Stimulated activated CD4-positive, alpha-beta T cell treated with anti-CD3 and anti-CD28 coated beads, Interleukin-12 subunit alpha, Interleukin-12 subunit beta, amount 100 ng/mL, for 24 hours (primary cell): ENCODE measurements at places on chromosomes 2 and 18.

DNA sequence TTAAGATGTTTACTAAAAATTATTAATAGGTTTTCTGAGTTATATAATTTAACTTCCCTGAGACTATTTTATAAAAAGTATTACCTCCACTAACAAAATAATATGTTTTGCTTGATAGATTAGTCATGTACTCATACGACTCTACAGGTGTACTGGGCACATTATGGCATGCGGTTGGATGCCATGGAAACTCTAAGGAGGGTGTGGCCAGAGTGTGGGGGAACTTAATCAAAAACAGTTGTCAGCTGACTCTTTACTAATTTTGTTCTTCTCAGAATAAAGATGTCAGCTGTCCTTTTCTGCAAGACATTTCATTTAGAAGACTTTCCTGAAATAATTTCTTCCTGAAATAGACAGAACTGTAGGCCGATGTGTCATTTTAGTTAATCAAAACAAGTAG, 228.3 kb upstream of the SIX3 start:
- no peak for DNase-seq

GRCh38 chr2:155825876-155826275, 506.6 kb downstream of the NR4A2 start:
- DNase-seq = no peak

DNA sequence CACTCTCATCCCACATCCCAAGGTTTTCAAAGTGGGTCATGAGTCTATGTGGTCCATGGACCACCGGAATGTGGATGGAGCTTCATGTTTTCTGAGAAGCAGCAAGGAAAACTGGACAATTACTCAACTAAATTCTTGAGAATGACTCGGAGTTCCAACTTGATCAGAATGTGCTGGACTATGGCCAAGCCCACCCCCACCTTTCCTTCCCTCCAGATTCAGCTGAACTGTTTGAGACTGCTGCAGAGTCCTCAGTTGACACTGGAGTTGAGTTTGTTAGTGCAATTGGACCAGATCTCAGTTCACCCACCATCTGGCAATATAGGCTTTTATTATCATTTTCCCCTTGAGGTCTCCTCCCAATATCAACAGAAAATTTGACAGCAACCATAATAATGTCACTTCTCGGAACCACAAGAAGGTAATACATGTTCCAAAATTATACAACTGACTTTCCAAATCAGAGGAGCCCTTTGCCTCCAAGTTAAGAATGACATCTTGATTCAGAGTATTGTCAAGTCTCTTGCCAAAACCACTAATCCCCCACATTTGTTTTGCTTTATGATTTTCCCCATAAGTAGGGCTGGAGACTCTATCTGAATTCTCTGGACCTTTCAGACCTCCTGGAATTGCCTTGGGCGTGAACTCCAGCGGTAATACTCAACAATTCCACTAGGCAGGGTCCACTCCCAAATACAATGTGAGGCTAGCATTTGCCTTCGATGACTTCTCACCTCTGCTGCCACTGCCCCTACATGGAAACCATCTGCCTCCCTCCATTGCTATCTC, 8.8 kb downstream of the COL4A4 start:
- no peak for DNase-seq

DNA sequence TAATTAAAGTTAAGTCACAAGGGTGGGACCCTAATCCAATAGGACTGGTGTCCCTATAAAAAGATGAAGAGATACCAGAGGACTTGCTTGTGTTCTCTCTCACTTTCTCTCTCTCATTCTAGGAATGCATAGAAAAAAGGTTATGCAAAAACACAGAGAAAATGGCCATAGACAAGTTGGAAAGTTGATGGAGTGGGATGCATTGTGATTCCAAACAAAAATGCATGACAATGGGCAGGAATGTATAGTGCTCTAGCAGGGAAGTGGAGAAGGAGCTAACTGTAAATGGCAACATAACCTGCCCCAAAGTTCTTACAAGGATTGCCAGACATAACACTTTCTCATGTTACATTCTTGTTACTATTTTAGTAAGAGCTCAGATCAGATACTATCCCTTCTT, 301.6 kb upstream of the LRATD1 start:
- DNase-seq = no peak

DNA sequence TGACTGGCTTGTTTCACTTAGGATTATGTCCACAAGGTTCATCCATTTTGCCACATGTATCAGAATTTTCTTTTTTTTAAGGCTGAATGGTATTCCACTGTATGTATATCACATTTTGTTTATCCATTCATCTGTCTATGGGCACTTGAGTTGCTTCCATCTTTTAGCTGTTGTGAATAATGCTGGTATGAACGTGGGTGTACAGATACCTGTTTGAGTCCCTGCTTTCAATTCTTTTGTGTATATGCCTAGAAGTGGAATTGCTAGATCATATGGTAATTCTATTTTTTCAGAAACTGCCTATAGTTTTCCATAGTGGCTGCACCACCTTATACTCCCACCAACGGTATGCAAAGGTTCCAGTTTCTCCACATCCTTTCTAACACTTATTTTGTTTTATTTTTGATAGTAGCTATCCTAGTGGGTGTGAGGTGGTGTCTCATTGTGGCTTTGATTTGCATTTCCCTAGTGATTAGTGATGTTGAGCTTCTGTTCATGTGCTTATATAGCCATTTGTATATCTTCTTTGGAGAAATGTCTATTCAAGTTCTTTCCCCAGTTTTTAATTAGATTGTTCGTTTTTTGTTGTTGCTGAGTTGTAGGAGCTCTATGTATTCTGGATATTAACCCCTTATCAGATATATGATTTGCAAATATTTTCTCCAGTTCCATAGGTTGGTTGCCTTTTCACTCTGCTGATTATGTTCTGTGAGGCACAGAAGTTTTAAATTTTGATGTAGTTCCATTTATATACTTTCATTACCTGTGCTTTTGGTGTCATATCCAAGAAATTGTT, 40.7 kb downstream of the TTC39C start:
- no peak for DNase-seq

- DNase-seq = no peak
Measured at GRCh38 chr18:34509163-34509562, 200.9 kb upstream of the DTNA start.

DNA sequence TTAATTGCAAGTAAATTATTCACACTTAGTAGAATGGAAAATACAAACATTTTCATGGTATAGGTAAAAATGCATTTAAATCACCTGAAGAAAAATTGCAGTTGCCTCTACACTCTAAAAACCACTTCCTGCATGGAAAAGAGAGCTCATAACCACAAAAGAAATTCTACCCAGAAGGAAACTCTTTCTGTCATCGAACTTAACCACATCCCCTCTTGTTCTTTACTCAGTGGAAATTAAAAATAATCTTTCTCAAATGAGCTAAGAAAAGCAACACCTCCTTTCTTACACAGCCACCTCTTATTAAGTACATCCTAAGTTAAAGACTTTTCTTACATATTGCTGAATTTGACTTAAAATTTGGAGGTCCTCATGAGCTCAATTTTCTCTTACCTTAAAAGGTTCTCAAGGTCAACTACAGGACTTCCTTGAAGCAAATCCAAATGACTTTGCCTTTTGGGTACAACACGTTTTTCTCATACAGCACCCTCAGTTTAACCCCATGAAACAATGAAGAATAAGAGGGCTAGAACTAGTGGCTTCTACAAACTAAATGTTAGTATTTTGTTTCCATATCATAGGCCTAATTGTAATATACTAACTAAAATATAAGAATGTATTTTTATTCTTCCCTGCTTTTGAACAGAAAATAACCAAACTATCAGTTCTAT, 109.1 kb upstream of the CRIM1 start:
- DNase-seq = no peak

- no peak for DNase-seq
Measured at GRCh38 chr2:73832930-73833329, 4.2 kb downstream of the STAMBP start.

- no peak for DNase-seq
Measured at GRCh38 chr18:49853011-49853410, 39.7 kb upstream of the ACAA2 start.

DNA sequence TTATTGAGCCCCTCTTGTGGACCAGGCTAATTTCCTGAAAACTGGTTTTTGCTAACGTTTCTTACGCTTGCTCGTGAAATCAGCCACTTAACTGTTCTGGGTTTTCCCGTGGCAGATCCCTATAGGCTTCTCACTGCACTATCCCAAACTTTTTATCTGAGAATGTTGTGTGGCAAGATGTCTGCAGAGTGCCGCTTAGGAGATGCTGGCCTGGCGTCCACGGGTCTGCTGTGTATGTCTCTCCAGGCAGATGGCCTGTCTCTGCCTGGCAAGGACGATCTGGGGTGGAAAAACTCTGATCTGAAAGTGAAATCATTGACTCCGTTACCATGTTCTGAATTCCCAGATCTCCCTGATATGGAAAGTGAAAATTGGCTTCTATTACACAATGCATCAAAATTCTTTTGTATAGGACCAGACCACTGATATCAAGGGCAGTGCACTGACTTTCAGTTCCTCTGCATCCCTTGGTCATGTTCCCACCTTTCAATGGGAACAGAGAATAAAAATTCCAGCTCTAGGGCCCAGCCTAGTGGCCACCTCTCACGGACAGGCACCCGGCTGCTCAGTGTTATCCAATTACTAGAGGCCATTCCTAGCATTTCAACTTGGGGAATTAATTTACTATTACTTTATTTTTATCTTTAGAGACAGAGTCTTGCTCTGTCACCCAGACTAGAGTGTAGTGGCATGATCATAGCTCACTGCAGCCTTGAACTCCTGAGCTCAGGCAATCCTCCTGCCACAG, 154.6 kb downstream of the ACOXL start:
- no peak for DNase-seq

DNA sequence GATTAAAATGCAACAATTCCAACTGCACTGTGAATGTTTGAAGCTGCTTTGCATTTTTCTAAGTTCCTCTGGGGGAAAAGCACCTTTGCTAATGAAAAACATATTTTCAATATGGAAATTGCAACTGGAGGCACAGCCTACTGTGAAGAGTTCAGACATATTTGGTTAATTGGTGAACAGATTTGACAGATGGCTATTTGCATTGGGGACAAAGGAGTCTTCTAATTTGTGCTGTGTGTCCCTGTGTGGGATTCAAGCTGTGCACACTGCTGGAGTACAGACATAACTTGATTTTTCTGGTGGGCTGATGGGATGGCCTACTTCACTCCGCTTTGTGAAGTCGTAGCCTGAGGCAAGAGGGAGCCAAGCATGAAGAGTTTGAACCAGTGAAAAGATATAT, 40.7 kb upstream of the ARHGAP25 start:
- no peak for DNase-seq
